ENCODE measurements at places on chromosomes 2 and 18.

DNA sequence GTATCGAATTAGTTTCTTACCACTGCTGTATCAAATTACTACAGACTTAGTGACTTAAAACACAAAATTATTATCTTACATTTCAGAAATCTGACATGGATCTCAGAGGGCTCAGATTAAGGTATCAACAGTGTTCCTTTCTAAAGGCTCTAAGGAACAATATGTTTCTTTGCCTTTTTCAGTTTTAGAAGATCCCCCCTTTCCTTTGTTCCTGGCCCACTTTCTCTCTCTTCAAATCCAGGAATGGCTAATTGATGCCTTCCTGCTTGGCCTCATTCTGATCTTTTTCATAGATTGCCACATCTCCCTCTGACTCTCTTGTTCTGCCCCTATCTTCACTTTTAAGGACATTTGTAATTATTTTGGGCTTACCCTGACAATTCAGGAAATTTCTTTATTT is 65.7 kb downstream of the LRP1B start:
- no peak for DNase-seq

- DNase-seq, result no peak
Measured at GRCh38 chr18:55248495-55248894, 289.2 kb upstream of the CCDC68 start.

DNA sequence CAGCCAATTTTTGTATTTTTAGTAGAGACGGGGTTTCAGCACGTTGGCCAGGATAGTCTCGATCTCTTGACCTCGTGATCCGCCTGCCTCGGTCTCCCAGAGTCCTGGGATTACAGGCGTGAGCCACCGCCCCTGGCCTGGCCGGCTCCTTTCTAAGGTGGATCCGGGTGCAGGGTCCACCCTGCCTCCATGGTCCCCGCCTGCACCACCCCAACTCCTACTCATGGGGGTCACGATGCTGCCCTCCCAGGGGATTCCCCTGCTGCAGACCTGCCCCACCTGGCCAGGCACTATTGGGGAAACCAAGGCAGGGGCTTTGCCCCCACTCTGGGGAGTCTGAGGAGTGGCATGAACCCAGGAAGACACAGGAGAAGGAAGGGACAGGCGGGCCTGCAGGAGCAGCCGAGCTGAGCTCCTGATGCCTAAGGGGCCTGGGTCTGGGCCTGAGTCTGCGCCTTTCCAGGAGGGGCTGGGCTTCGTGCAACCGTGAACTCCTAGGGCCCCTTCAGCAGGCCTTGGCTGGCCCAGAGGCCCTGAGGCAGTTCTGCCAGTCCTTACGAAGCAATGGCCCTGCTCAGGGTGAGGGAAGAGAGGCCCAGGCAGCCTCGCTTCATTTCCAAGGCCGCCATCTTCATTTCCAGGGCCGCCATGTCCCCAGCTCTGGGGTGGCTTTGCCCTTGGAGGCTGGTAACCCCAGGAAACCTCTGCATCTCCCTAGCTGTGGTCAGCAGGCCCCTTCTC is 67.2 kb upstream of the SMAD7 start:
- no peak for DNase-seq

GRCh38 chr2:28586867-28587266 is 91.0 kb downstream of the PLB1 start:
- DNase-seq, result peak; percentile 31

GRCh38 chr2:98483257-98483861 is 38.7 kb downstream of the INPP4A start:
- DNase-seq, result no peak

DNA sequence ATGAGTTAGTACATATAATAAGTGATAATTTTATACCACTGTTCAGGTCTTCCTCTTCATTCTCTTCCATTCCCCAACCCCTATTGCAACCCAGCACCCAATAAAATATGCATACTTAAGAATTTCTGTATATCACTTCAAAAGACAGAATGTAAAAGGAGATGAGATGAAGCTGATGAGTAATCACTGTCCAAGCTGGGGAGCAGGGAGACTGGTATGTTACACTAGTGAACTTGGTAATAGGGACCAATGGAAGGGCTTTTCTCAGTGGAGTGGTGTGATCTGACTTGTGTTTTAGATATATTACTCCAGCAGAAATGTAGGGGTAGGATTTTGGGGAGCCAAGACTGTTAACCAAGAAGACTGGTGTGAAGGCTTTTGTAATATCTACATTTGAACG is 18.0 kb upstream of the ARHGAP28 start:
- DNase-seq, result no peak

DNA sequence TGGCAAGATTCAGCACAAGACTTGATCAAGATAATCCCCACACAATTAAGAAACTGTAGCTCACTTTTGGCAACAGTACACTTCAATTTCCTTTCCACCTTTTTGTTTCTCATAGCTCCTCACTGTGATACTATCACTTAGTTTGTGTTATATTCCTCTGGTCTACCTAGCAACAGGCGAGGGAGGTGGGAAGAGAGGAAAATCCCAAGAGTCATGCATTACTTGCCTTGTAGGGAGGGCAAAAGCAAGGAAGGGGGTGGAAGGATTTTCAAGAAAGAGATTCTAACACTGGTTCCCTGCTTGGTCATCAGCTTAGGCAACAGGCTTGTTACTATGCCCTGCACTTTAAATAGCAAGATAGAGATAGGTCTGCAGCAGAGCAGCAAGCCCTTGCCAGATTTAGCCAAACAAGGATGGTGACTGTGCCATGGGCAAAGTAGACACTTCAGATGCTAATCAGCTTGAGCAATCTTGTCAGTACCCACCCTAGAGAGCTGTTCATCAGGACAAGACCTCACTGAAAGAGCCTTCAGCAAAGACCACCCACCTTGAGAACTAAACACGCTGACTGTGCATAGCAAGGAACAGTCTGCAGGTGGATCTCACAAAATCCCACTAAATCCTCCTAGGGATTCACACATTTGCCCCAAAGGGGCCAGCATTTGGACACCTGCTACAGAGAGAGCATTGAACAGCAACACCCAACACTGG is 134.6 kb downstream of the MBD2 start:
- DNase-seq, result no peak

DNA sequence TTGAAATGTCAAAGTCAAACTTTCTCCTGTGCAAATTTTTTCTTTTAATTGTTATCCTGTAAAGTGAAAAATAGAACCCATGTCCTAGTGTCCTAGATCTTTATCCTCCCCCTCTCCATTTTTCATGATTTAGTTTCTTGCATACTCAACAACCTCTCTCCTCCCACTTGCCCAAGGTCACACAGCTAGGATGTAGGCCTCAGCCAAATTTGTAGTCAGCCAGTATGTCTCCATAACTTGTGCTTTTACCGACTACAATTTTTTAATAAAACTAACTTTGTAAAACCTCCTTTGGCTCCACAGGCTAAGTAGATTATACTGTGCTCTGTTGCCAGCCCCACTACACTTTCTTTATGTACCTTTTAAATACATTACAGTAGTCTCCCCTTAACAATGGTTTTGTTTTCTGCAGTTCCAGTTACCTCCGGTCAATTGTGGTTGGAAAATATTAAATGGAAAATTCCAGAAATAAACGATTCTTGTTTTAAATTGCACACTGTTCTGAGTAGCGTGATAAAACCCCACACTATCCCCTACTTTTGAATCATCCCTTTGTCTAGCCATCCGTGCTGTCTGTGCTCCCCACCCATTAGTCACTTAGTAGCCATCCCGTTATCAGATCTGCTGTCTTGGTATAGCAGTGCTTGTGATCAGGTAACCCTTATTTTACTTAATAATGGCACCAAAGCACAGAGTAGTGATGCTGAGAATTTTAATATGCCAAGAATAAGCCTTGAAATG is 22.8 kb downstream of the GULP1 start:
- no peak for DNase-seq

DNA sequence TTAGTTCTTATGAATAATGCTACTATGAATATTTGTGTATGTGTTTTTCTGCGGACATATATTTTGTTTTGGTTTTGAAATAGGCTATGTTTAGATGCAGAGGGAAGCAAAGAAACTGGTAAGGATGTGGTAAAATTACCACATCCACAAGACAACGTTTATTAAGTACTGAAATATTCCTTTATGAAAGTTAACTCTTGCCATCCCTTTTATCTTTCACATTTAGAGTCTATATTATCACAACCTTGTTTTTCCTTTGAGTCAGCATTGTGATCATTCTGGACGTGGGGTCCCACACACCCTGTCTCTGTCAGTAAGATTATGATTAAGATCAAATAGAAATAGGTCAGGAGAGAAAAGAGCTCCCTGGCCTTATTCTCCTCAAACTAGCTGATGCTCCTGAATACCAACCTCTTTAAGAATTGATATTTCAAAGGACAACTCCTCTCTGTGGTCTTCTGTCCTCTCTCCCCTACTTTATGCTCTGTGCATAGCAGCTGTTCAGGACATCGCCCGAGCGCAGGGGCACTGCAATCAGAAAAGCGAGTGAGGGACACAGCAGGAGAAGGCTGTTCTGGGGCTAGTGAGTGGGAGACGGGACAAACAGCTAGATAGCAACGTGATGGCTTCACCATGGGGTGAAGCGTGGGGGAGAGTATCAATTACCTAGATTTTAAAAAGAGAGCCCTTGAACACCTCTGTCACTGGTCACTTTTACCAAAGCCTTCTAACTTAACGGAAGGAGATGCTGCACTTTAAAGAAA is 12.2 kb downstream of the METAP1D start:
- DNase-seq, result no peak

GRCh38 chr2:3025261-3025660 is 352.4 kb downstream of the EIPR1 start:
- no peak for DNase-seq

- no peak for DNase-seq
Measured at GRCh38 chr2:24350826-24351626, 9.3 kb downstream of the ITSN2 start.

DNA sequence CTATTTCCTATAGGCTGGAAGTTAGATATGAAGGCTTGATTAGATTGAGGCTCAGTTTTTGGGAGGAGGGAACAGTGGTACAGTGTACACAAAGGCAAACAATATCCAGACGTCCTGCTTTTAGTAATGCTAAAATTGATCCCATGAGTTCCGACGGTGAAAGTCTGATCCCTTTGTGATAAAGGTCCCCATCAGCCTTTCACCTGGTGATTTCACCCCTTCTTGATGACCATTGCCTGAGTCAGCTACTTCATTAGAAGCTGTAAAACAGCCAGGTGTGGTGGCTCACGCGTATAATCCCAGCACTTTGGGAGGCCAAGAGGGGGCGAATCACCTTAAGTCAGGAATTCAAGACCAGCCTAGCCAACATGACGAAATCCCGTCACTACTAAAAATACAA is 29.7 kb downstream of the TWSG1 start:
- no peak for DNase-seq
